ENCODE measurements at places on chromosomes 7 and 10.
A peak's percentile ranks its signal among the peaks of the same experiment; 100 is the strongest.

- no peaks in the 10 kb centered on the region for H3K27me3 ChIP-seq
- no peaks in the 10 kb centered on the region for H3K4me1 ChIP-seq
- H3K27ac ChIP-seq: no peak overlapping the region
Measured at GRCh38 chr10:76114581-76115001, 683.2 kb downstream of the LRMDA start.

GRCh38 chr10:104509981-104510380 is 131.1 kb upstream of the SORCS3 start:
- no peak overlapping the region for H3K27ac ChIP-seq
- H3K27me3 ChIP-seq: peaks cover 6% of the 10 kb centered on the region
- H3K4me1 ChIP-seq: no peaks in the 10 kb centered on the region
- no peak overlapping the region for H3K4me3 ChIP-seq
- no peak for DNase-seq
- no peaks in the 10 kb centered on the region for H3K36me3 ChIP-seq

- H3K27me3 ChIP-seq: no peaks in the 10 kb centered on the region
- peak overlapping the region; percentile 1 for H3K4me3 ChIP-seq
- H3K27ac ChIP-seq: peak overlapping the region; percentile 3
- no peaks in the 10 kb centered on the region for H3K36me3 ChIP-seq
- no peak for DNase-seq
Measured at GRCh38 chr10:128018236-128018635, 108.0 kb downstream of the MKI67 start.

DNA sequence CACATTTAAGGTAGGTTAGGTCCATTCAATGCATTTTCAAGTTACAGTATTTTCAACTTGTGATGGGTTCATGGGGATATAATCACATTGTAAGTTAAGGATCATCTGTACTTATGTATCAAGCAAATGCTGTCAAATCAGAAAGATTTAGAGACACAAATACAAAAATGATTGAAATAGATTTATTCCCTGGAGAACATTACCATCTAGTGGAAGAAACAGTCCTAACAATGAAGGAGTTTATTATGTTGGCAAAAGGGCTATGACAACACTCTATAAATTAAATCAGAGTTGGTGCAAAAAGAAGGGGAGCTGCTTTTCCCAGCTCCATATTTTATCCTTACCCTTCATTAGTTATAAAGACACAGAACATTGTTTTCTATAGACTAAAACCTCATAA is 69.0 kb downstream of the PRSS58 start:
- H3K27ac ChIP-seq: no peak overlapping the region
- peaks cover 36% of the 10 kb centered on the region for H3K27me3 ChIP-seq
- H3K4me1 ChIP-seq: peaks cover 12% of the 10 kb centered on the region
- H3K36me3 ChIP-seq: no peaks in the 10 kb centered on the region
- H3K4me3 ChIP-seq: no peak overlapping the region
- DNase-seq: no peak

DNA sequence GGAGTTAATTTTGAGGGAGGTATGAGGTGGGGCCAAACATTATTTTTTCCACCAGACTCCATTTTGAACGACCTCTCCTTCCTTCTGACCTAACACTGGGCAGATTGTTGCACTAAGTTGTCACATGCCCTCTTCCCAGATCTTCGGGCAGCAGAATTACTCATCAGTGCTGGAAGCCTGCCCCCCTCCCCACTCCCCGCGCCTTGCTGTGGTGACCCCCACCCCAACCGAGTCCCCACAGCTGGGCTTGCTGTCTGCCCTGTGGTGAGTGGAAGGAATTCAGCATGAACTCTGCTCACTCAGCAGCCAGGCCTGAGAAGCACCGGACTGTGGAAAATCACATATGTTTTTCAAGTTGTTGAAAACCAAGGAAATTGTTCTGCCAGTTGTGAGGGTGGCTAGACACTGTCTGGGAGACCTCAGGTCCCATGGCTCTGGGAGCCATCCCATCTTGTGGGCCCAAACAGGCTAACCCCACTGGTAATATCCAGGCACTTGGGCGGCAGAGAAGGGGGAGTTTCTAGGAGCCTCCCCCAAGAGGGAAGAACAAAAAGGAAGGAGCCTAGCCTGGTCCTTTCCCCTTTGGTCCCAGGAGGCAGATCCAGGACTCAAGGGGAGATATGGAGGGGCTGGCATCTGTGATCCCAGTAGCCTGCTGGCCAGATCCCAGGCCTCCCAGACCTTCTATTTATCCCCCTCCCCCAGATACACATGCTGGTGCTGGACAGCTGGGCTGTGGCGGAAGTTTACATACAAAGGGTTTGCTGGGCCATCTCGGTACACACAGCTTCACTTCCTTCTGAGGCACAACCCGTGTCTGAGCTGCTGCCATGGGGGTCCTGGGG is 3.5 kb upstream of the AEBP1 start:
- DNase-seq: no peak
- H3K4me3 ChIP-seq: no peak overlapping the region
- no peaks in the 10 kb centered on the region for H3K36me3 ChIP-seq
- H3K27me3 ChIP-seq: peaks cover 7% of the 10 kb centered on the region
- peaks cover 28% of the 10 kb centered on the region for H3K4me1 ChIP-seq
- no peak overlapping the region for H3K27ac ChIP-seq

DNA sequence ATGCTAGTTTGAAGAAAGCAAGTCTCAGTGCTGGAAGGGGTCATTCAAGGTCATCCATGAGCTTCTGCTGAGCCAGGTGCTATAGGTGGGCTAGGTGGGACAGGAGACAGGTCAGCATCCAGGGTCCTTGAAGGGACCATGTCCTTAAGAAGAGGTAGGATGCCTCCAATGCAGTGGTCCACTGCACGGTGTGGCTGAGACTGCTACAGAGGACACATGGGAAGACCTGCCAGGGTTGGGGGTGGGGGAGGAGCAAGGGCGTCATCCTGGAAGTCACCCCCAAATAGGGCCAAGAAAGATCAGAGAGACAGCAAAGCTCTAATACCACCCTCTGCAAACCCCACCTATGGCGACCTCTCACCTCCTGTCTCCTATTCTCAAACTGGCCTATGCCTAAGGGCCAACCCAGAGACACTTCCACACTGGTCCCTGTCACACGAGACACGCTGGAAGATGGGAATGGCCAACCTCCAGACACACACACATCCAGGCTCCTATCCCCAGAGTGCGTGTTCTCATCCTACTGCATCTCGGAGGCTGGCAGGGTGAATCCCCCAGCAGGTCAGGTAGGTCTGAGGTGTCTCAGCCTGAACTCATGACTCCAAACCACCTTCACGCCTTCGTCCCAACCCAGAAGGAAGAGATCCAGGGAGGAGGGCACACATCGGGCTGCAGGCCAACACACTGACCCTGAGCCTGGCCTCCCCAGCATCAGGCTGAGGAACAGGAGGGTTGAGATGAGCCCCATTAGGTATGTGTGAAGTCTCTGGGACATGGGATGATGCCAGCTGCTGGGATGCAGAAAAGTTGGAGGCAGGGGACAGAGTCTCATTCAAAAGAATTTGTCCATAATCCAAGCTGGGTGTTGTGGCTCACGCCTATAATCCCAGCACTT is 5.6 kb upstream of the PPP1R35 start:
- H3K4me3 ChIP-seq: no peak overlapping the region
- peak overlapping the region; percentile 38 for H3K27ac ChIP-seq
- no peaks in the 10 kb centered on the region for H3K36me3 ChIP-seq

DNA sequence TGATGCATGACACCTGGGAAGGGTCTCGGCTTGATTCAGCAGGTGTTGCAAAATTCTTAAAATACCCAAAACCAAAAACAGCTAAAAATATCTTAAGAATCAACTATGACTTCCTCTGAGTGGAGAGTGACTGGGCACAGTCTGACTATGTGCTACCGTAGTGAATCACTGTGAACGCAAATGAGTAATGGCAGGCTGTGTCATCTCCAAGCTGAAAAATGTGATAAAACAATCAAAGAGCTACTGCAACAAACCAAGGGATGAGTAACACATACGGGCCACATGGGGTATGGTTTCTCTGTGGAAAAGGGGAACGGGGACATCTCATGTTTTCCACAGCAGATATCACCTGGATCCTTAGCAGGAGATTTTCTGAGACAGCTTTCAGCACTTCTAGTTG is 127.5 kb downstream of the ABCA13 start:
- DNase-seq: peak; percentile 74
- no peak overlapping the region for H3K4me3 ChIP-seq
- H3K4me1 ChIP-seq: peaks cover 3% of the 10 kb centered on the region
- H3K27me3 ChIP-seq: peaks cover 3% of the 10 kb centered on the region
- H3K36me3 ChIP-seq: no peaks in the 10 kb centered on the region
- H3K27ac ChIP-seq: no peak overlapping the region
